Fibroblast of lung (primary cell): ENCODE measurements at places on chromosomes 13 and 19. TPM values are rescaled to one million over a fixed set of nuclear protein-coding genes. Genes with fewer than 3 reads are reported as not detected.

Gene PDE4C
- total RNA-seq: 1.3 and 2.0 TPM in 2 replicates

Gene ARGLU1
- total RNA-seq: 40.3 and 45.4 TPM in 2 replicates

Gene SRRM5
- under 0.01 TPM in 1 of 2 replicates, not detected in the other for total RNA-seq

Gene ITGBL1
- total RNA-seq: 19.0 and 45.1 TPM in 2 replicates

Gene C19orf38
- total RNA-seq: 1.0 and 1.3 TPM in 2 replicates

Gene SIGLEC7
- total RNA-seq: not detected in 2 replicates

Gene GIPR
- total RNA-seq: not detected in 2 replicates

Gene ATXN8OS
- not detected in 2 replicates for total RNA-seq

DNA sequence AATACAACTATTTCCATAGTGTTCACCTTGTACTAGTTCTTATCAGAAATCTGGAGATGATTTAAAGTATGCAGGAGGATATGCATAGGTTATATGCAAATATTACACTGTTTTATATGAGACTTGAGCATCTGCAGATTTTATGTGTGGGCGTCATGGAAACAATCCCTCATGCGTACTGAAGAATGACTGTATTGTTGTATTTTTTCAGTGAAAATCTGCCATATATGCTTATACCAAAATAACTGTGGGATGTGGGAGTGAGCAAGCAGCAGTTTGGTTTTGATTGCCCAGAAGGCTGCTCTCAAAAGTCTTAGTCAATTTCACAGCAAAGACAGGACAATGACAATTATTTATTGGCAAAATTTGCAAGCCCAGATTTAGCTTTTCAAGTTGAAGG is 238.8 kb upstream of the PCDH20 start:
- no peak for DNase-seq

DNA sequence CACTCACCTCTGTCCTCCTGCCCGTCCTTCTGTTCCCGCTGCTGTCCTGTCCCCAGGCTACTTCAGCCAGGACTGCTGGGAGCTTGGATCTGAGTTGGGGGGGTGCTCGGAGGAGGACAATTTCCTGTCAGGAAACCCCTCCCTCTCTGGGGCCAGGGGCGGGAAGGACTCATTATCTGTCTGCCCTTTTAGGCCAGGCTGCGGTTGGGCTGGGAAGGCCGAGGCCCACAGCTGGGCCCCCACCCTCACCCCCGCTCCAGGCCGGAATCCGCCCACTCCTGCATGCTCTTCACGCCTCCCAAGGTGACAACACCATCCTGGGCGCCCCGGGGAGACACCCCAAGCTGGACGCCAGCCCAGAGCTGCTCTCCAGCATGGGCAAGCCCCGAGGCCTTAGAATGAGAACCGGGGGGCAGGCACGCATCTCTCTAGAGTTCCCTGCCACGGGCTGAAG is at the start of gene EXOC3L2:
EXOC3L2 (minus strand) TSS at position 74 of the 454 bp plus-strand sequence. CDS start 6,362 bp downstream, outside the sequence.
- no peak for DNase-seq

- DNase-seq: no peak
Observed at GRCh38 chr13:41639237-41639904, 182.0 kb downstream of the RGCC start.

DNA sequence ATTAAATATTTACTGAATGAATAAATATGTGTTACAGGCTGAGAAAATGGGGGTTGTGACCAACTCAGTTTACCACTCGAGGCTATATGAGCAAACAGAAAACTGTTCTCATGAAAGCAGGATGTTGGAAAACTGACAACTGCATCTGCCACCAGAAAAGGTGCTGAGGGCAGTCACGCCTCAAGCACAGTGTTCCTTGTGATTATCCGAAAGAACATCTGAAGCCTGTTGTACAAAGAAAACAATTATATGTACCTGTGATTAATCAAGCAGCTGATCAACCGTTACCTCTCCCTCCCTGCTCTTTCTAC is 6.2 kb upstream of the KLK13 start:
- no peak for DNase-seq

DNA sequence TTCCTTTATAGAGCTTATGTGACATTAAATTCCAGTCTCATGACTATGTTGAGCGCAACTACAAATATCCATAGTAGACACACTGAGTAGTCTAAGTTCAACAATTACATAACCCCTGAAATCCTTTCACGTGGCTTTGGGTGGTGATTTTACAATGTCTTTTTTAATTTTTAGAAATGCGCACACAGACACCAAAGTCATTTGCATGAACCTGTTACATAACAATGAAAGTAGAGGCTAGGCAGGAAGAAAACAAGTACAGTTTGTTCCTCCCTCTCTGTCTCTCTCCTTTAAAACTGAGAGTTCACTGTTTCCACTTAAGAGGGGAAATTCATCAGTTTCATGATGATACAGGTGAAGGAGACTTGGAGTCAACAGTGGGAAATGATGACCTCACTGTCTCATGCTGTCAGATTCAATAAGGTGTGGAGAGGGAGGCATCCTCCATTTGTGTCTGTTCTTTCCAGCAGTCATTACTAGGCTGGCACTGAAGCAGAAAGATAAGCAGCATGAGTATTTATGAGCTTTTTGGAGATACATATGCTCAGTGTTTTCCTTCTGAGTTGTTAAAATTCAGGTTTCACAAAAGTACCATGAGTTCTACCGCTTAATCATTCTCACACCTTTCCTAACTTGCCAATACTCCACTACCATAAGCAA is 201.8 kb downstream of the LHFPL6 start:
- no peak for DNase-seq

DNA sequence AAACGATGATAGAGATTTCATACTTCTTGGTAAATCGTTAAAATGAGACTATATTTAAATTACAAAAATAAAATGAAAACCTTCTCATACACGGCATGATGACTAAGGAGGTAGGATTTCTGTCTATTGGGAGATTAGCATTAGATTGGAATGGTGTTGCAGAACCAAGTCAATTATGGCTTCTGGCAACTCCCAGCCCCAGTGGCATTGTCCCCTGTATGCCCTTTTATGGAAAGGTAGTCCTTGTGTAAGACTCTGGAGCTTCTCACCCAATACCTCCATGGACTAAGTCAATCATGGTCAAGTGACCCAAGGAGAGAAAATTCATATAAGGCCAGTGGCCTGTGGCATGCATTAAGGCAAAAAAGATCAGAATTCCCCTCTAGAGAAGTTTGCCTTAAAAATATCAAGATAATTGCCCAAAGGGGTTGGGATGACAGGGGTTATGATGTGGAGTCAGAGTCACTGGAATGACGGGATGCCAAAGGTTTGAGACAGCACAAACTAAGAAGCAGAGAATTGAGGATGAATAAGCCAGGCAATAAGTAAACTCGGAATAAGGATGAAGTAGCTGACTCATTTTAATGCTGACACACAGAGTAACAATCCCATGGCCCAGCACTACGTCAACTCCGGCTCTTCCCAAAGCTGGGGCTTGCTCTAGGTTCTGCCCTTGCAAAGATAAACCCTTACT is 57.8 kb upstream of the POSTN start:
- peak; percentile 99 for DNase-seq

DNA sequence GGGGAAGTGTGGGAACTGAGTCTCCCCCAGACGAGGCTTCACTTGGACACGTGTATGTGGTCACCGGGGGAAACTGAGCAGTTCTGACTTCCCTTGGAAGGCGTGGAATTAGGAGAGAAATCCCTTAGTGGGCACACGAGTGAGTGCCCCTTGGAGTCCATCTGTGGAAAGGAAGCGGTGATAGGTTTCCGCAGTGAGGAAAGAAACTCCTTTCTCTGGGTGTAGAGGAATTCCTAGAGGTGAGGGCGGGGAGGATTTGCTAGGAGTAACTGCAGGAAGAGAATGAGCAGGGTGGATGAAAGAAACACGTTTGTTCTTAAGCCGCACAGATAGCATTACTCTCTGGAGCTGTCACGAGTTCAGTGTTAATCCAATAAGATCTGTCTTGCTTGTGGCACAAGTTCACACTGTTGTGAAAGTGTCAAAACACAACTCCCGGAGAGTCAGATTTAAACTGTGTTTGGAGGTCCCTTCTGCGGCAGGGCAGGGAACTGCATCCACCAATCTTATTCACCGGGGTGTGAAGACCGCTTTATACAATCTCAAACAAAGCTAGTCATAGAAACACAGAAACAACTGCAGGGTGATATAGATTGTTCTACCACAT is 1.2 kb downstream of the KL start:
- DNase-seq: peak; percentile 16

DNA sequence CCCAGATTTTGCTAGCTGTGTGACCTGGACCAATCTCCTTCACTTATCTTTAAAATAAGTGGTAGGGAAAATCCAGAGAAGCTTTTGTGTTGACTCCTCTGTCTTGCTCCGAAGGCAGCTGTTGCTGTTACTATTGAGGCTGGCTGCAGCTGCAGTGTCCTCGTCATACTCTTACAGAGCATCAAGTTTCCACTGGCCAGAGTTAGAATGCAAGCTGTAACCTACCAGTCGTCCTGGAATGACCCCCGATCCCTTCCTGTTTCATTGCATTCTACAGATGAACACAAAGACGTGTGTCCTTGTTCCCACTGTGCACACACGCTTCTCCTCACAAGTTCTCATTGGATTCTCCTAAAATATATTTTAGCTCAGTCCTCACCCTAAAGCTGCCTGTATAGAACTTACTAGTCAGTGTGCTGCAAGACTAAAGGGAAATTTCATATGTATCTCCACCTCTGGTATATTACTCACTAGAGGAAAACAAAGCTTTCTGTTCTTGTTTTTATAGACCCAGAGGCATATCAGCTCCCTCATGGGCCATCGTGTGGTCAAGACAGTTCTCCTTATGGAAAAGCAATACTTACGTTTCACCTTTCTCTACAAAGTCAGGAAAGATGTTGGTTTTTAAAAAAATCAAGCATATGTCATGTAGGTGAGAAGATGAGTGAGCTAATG is 589.8 kb downstream of the LMO7 start:
- peak; percentile 40 for DNase-seq

GRCh38 chr19:39502640-39503417 is 4.1 kb downstream of the DLL3 start:
- peak; percentile 66 for DNase-seq

DNA sequence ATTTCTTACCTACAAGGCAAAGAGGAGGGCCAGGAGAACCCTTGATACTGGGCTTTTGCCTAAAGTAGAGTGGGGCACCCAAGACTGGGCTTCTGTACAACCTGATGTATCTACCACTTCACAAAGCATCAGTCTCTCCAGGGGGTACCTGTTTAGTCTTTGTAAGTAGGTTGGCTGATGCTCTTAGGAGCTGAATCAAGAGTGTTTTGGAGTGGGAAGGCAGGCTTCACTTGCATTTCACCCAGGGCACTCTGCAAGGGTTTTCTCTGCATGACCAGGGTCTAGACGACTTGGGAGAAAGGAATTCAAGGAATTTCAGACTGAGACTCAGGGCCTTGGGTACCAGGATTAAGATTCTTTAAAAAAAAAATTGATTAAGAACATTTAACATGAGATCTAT is 361.5 kb downstream of the RFC3 start:
- peak; percentile 58 for DNase-seq

GRCh38 chr13:83057119-83057518 is 825.2 kb downstream of the SLITRK1 start:
- peak; percentile 8 for DNase-seq

DNA sequence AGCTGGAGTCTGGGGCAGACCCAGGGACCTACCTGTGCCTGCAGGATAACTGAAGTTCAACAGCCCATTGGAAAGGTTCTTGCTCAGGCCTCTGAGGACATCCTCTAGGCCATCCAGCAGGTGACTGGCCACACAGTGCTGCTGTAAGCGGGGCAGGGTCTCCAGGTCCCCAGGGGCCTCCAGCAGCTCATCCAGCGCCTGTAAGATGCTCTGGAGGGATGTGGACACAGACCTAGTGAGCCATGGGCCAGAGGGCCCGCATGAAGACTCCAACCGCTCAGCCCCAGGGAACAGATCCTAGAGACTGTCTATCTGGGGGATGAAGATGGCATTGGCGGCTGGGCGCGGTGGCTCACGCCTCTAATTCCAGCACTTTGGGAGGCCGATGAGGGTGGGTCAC is 14.0 kb downstream of the ADGRE2 start:
- DNase-seq: no peak

GRCh38 chr13:112968910-112969691 is at the start of gene MCF2L:
TSS of gene MCF2L (plus strand) at chr13:112969214. CDS start at chr13:112969380, 166 bp downstream.
- DNase-seq: peak; percentile 25

- no peak for DNase-seq
Observed at GRCh38 chr19:14337510-14337909, 43.7 kb upstream of the ADGRE5 start.

DNA sequence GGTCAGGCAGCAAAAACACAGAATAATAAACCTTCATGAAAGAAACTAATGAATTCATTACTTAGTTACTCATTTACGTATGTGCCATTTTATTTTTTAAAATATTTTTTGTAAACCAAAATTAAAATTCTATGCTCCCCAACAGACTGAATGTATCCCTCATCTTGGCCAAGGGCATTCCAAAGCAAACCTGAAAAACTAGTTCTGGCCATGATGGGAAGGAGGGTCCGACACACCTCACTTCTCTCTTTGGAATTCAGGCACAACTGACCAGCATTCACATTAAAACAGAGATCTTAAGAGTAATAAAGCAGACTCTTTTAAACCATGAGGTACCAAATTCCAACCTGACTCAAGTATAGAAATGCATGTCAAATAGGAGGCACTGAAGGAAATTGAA is 1576.9 kb upstream of the SPRY2 start:
- no peak for DNase-seq

DNA sequence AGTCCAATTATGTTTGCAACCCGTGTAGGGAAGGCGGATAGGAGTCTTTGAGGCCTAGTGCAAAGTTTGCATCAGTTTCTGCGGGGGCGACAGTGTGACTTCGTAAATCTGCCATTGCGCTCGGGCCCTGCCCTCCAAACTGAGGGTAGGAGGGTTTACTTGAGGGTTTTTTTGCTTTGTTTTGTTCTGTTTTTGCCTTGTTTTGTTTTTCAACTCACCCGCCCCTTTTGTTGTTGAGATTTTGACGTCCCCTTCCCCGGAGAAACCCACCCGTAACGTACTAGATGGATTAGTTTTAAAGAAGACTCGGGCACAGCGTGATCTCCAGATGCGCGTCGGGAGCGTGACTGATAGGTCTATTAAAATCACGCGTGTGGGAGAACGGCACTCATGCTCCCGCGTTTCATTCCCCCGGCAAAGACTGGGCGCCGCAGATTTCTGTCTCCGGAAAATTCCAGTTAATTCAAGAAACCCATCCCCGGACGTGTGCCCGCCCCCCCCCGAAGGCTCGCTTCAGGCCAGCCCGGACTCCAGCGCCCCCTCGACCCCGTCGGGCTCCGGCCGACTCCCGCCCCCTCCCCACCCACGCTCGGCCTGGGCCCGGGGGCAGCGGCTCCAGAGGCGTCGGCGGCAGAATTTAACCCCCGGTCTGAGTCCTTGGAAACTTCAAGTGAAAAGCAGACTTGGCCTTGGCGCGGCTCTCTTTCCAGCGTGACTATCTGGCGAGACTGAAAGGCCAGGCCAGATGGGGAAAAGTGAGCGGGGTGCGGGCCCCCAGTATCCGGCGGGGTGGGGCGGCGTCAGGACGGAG is 5.0 kb downstream of the SOX1 start:
- DNase-seq: no peak

DNA sequence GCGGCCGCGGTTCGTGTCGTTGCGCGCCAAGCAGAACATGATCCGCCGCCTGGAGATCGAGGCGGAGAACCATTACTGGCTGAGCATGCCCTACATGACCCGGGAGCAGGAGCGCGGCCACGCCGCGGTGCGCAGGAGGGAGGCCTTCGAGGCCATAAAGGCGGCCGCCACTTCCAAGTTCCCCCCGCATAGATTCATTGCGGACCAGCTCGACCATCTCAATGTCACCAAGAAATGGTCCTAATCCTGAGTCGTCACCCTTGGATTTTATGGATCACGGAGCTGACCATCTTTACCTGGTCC is 475 bp downstream of the MRPL57 start:
- no peak for DNase-seq

- no peak for DNase-seq
Observed at GRCh38 chr19:3413796-3414327, 47.5 kb downstream of the NFIC start.
